ENCODE measurements at places on chromosomes 12 and 14.

DNA sequence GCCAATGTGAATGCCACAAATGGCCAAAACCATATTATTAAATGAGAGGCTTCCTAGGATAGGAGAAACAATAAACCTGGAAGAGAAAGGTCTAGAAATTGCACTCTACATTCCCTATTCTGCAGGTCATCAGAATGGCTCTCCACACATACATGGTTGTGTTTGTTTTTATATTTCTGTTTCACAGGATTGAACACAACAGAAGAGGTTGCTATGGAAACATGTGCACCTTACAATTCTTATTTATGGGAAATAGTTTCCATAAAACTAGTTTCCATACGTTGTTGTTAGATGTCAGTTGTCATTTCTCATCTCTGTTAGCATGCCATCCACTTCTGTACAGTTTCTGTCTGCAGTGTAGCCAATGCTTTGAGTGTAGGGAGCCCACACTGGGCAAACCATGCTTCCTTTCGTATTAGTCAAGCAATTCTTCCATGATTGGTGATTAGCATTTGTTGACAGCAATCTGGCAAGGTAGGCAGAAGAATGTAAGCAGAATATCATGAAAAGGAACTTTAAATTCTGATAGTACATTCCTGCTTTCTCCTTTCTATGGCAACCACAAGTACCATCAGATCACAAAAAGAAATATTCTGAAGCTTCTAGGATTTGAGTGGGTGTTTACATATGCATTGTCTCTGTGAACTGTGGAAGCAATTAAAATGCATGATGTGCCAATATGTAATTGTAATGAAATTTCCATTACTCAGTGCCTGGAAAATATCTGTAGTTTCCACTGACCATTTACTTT lies 141.6 kb upstream of the AVPR1A start:
- no peak for DNase-seq

DNA sequence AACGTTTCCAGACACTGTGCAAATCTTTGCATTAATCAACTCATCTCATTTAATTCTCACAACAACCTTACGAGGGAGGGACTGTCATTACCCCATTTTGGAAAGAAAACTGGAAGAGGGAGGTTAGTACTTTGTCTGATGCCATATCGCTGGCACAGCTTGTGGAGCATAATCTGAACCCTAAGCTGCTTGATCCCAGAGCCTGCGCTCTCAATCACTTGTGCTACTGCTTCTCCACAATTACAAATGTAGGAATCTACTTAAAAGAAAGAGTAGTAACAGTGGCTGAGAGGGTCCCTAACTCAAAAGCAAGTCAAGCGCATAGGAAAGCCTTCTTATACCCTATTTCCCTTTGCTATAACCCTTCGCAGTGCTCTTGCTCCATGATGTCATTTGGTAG lies 3.2 kb downstream of the EFS start:
- no peak for DNase-seq

- no peak for DNase-seq
These were observed 445.7 kb downstream of the DAD1 start for GRCh38 chr14:22143363-22143762.

DNA sequence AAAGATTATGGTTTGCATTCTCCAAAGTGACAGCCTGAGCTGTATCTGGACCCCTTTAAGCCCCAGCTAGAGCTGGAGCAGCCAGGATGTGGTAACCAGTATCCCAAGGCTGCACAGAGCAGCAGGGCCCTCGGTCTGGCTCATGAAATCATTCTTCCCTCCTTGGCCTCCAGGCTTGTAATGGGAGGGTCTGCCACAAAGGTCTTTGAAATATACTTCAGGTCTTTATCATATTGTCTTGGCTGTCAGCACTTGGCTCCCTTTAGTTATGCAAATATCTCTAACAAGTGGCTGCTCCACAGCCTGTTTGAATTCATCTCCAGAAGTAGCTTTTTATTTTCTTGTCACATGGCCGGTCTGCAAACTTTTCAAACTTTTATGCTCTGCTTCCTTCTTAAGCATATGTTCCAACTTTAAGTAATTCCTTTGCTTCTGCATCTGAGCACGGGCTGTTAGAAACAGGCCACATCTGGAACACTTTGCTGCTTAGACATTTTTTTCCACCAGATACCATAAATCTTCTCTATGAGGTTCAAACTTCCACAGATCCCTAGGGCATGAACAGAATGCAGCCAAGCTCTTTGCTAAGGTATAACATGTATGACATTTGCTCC lies 663.4 kb upstream of the MIS18BP1 start:
- DNase-seq = no peak

GRCh38 chr14:70782361-70782760 lies 27.0 kb downstream of the MAP3K9 start:
- no peak for DNase-seq

GRCh38 chr12:92369056-92369455 lies 223.4 kb upstream of the BTG1 start:
- no peak for DNase-seq

DNA sequence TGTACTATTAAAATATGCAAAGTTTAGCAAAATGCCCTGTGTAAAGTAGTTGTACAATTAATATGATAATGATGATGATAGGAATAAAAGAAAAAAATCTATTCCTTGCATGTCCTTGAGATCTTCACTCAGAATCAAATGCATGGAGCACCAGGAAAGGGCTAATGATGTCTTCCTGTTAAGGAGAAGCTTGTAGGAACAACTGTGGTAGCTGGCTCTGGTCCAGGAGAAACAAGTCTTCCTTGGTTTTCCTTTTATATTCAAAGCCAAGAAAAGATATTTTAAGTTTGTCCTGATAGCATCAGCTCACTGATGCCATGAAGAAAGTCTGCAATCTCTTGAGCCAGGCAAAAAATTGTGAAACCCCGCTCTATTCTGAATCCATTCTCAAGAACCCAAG lies 138.9 kb downstream of the PIK3C2G start:
- DNase-seq = no peak

GRCh38 chr14:94368956-94369355 lies 19.4 kb downstream of the SERPINA1 start:
- no peak for DNase-seq

DNA sequence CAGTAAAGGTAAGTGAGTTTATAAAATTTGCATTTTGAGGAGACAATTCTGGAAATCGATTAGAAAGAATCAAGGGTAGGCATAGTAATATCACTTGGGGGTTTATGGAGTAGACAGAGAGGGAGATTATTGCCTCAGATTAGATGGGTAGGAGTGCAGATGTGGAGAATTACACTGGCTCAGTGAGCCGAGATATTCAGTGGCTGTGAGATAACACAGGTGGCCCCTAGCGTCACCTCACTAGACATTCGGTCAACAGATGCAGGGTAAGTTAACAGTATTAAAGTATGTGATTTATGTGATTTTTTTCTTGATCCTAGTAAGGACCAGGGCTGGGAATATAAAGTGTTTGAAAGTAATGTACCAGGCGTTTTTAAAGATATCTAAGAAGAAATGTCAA lies 39.6 kb upstream of the KLRD1 start:
- no peak for DNase-seq

- no peak for DNase-seq
These were observed 118.7 kb upstream of the CDKN3 start for GRCh38 chr14:54278087-54278486.

- DNase-seq = peak; percentile 68
These were observed 608.4 kb downstream of the LRFN5 start for GRCh38 chr14:42214981-42215491.

DNA sequence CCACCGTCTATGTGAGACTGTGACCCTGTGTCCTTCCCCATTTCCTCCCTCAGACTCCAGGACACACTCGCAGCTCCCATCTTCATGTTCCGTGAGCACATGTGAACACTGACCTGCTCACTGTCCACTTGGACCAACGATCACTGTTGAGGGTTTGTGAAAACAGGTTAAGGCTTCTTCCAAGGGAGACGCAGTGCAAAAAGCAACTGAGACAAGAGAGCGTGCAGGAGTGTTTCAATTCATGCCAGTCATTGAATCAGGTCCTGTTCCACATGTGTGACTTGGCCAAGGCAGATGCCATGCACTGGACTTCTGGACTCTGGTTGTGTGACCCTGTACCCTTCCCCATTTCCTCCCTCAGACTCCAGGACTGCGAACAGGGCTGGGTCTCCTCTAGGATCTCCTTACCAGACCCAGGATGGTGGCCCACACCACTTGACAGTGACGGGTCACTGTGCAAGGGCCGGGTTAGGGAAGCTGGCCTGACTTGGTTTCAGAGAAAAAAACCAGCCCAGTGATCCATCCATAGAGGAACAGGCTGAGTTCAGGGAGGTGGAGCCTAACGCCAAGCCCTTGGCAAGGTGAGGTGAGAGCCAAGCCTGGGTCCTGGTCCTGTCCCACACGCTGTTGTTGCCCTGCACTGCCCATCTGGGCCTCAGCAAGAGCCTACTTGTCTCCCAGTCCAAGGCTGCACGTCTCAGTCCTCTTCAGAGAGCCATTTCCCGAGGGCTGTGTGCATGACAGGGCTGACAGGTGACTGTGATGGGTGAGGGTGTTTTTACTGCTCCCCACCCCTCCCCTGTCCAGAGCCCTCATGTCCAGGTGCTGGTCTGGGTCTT lies 5.7 kb upstream of the KRT5 start:
- DNase-seq = no peak

GRCh38 chr14:35534208-35534872 lies 376 bp downstream of the INSM2 start:
- no peak for DNase-seq

DNA sequence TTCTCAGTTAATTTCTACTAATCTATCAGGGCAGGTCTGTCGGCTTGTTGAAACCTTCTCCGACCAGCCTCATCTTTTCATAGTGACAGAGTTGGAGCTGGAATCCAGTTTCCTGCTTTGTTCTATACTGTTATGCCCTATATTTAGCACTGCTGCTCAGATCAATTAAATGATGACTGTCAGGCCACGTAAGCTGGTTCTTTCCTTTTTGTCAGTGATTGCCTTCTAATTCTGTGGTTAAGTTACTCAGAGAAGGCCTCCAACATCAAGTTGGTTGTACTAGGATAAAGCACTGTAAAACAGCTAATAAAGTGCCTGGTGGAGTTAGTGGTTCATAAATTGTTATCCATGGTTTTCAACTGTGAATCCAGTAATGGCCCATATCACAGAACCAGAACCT lies 22.6 kb downstream of the DERA start:
- no peak for DNase-seq

DNA sequence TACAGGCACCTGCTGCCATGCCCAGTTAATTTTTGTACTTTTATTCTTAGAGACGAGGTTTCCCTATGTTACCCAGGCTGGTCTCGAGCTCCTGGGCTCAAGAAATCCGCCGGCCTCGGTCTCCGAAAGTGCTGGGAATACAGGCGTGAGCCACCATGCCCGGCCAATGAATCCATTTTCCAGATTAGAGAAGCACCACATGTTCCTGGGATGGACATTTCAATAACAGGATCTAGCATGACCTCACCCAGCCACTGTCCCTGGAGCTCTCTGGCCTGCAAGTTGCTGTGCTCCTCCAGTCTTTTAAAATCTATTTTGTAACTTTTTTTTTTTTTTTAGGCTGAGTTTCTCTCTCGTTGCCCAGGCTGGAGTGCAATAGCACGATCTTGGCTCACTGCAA lies 2.2 kb downstream of the GPR132 start:
- peak; percentile 33 for DNase-seq

DNA sequence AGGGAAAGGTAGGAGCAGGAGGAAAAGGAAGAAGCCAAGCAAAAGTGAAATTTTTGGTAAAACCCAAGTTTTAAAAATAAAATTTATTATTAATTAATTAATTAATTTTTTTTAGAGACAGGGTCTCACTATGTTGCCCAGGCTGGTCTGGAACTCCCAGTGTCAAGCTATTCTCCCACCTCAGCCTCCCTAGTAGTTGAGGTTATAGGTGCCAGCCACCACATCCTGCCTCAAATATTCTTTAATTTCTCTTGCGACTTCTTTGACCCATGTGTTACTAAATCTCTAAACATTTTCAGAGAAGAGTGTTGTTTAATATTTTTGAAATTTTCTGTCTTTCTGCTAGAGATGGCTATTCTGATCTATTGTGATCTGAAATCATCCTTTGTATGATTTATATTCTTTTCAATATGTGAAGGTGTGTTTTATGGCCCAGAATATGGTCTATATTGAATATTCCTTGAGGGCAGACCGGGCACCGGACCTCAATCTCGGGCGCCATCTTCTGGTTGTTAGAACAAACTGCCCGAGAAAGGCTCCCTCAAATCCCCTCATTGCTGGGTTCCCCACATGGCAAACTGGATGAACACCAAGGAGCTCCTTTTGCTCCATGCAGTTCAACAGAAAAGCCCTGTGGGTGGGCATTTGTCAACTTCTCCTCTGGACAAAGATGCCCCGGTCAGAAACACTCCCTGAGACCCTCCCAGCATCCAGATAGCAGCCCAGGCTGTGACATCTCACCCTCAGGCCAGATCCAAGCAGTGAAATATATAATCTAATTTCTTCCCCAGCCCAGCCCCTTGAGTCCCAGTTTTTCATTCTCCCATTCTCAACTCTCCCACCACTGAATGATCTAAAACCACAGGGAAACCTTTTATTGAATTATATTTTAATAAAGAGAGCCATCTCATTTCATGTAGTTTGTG lies 110.5 kb downstream of the ASCL4 start:
- DNase-seq = peak; percentile 64
